ENCODE measurements at places on chromosomes 5 and 9. TPM values are rescaled to one million over a fixed set of nuclear protein-coding genes. Genes with fewer than 3 reads are reported as not detected.

DNA sequence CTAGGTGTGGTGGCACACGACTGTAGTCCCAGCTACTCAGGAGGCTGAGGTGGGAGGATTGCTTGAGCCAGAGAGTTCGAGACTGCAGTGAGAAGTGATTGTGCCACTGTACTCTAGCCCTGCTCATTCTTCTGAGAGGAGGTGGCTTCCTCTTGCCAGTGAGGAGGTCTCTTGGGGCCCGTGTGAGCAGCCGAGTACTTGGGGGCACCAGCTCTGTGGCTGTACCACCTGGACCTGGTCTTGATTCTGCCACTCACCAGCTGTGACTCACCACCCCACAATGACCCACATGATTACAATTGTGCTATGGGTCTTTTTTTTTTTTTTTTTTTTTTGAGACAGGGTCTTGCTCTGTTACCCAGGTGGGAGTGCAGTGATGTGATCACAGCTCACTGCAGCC is 18.0 kb upstream of the CRB2 start:
- DNase-seq = no peak
- no peak overlapping the region for H3K4me3 ChIP-seq
- no peaks in the 10 kb centered on the region for H3K36me3 ChIP-seq
- H3K27me3 ChIP-seq = no peaks in the 10 kb centered on the region

- H3K27ac ChIP-seq = no peak overlapping the region
- no peaks in the 10 kb centered on the region for H3K4me1 ChIP-seq
- no peak overlapping the region for H3K4me3 ChIP-seq
- H3K27me3 ChIP-seq = no peaks in the 10 kb centered on the region
These were observed 25.6 kb upstream of the VLDLR start for GRCh38 chr9:2595973-2596372.

DNA sequence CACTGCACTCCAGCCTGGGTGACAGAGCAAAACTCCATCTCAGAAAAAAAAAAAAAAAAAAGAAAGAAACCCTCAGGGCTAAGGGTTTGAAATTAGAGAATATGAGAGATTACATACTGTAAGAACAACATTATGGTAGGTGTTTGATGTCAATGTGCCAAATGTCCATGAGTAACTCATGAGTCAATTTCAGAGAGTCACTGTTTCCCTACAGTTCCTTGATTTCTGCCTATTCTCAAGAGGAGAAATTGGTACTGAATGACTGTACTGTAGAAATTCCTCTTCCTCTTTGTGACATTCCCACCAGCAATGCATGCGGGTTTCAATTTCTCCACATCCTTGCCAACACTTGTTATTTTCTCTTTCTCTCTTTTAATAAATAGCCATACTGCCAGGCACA is 35.2 kb downstream of the MARVELD2 start:
- no peak overlapping the region for H3K4me3 ChIP-seq
- H3K36me3 ChIP-seq = no peaks in the 10 kb centered on the region
- peaks cover 5% of the 10 kb centered on the region for H3K4me1 ChIP-seq
- no peak overlapping the region for H3K27ac ChIP-seq
- peak; percentile 85 for DNase-seq

- no peak overlapping the region for H3K4me3 ChIP-seq
- H3K36me3 ChIP-seq = no peaks in the 10 kb centered on the region
- DNase-seq = no peak
- peaks cover 61% of the 10 kb centered on the region for H3K4me1 ChIP-seq
These were observed 64.3 kb upstream of the SLC25A51 start for GRCh38 chr9:37968228-37968701.

DNA sequence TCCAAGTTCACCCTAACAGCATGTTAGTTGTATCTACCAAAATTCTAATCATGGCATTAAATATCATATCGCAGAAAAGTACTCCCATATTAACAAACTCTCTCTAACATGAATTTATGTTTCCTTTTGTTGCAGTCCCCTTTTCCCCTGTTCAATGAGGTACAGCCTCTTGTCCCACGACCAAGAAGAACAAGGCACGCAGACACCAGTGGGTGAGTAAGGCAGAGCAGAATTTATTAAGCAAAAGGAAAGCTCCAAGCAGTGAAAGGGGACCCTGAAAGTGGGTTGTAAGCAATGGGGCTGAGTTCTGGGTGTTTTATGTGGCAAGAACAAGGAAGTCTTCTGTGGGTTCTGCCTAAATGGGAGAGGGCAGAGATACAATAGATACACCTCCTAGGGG is 183.5 kb downstream of the LURAP1L start:
- DNase-seq = no peak
- H3K4me3 ChIP-seq = no peak overlapping the region
- H3K36me3 ChIP-seq = no peaks in the 10 kb centered on the region
- H3K27me3 ChIP-seq = no peaks in the 10 kb centered on the region

DNA sequence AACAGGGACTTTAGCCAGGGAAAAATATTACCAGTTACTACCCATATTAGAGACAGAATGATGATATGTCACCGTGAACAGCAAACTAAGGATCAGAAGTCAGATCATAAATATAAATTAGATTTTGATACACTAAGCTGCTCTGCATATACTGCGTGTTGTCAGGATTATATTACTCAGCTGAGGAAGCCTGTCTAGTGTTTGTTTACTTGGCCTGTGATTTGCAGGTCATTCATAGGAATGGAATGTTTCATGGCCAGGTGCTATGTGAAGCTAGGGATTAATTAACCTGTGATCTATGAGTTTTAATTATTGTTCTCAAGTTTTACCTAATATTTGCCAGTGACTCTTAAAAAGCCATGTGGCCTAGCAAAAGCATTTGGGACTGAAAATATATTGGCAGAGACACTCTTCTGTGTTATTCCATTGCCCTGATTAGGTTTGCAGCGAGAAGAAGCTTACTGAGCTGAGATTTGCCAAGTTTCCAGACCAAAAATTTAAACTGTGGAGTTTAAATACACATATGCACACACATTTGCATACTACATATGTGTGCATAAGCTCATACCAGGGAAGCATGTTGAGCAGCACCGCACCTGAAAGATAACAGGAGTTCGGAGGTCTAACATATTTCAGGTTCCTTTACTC is 496.3 kb upstream of the GRIA1 start:
- DNase-seq = no peak
- H3K27me3 ChIP-seq = no peaks in the 10 kb centered on the region
- H3K27ac ChIP-seq = no peak overlapping the region
- no peaks in the 10 kb centered on the region for H3K4me1 ChIP-seq
- H3K4me3 ChIP-seq = no peak overlapping the region

GRCh38 chr9:92714787-92715487 is 45.0 kb upstream of the IPPK start:
- no peak overlapping the region for H3K27ac ChIP-seq
- no peaks in the 10 kb centered on the region for H3K27me3 ChIP-seq
- no peak overlapping the region for H3K4me3 ChIP-seq
- H3K36me3 ChIP-seq = no peaks in the 10 kb centered on the region
- no peaks in the 10 kb centered on the region for H3K4me1 ChIP-seq
- DNase-seq = no peak

DNA sequence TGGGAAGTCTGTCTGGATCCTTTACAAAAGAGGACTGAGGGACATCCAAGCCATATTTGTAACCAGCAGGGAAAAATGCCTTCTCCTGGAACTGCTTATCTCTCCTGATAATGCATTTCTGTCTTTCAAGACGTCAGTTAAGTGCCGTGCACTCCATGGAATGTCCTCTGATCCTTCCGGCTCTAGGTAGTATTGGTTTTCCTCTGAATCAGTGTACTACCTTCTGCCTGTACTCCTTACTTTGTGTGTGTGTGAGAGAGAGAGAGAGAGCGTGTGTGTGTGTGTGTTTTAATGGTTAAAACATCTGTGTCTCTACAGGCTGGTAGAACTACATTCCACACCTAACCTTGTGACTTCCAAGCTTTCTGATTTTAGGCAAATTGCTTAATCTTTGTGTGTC is 89.9 kb downstream of the PIP5K1B start:
- H3K27me3 ChIP-seq = 0 out of 2 replicates have a peak, but pooled peaks cover 5% of the 10 kb centered on the region
- no peaks in the 10 kb centered on the region for H3K4me1 ChIP-seq
- no peaks in the 10 kb centered on the region for H3K36me3 ChIP-seq
- H3K4me3 ChIP-seq = no peak overlapping the region

- no peaks in the 10 kb centered on the region for H3K27me3 ChIP-seq
- no peaks in the 10 kb centered on the region for H3K4me1 ChIP-seq
- H3K4me3 ChIP-seq = no peak overlapping the region
- H3K27ac ChIP-seq = no peak overlapping the region
- no peak for DNase-seq
These were observed 21.0 kb downstream of the MACROH2A1 start for GRCh38 chr5:135377751-135378680.

DNA sequence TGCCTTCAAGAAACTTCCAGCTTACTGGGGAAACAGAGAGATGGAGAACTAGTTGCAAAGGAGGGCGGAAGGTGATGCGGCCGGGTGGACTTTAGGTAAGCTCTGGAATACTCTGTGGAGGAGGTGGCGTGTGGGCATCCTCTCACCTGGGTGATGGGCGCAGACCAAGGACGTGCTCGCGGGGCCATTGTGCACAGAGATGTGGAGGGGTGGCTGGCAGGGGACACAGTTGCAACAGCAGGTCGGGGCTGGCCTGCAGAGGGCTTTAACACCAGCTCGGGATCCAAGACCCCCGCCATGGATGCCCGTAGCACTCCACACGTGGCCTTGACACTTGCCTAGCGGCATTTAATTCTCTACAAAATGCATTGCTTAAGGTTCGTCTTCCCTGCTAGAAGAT is 26.6 kb downstream of the IER5L start:
- no peak overlapping the region for H3K27ac ChIP-seq
- no peaks in the 10 kb centered on the region for H3K27me3 ChIP-seq
- H3K36me3 ChIP-seq = no peaks in the 10 kb centered on the region
- H3K4me1 ChIP-seq = no peaks in the 10 kb centered on the region
- H3K4me3 ChIP-seq = no peak overlapping the region

GRCh38 chr5:10789726-10790125 is 28.7 kb upstream of the DAP start:
- H3K27ac ChIP-seq = no peak overlapping the region
- H3K36me3 ChIP-seq = no peaks in the 10 kb centered on the region
- H3K27me3 ChIP-seq = no peaks in the 10 kb centered on the region
- no peaks in the 10 kb centered on the region for H3K4me1 ChIP-seq
- no peak for DNase-seq

- no peaks in the 10 kb centered on the region for H3K36me3 ChIP-seq
- no peaks in the 10 kb centered on the region for H3K27me3 ChIP-seq
- no peak for DNase-seq
- no peak overlapping the region for H3K27ac ChIP-seq
- no peaks in the 10 kb centered on the region for H3K4me1 ChIP-seq
- no peak overlapping the region for H3K4me3 ChIP-seq
These were observed 506.6 kb upstream of the MPDZ start for GRCh38 chr9:13786131-13786530.

DNA sequence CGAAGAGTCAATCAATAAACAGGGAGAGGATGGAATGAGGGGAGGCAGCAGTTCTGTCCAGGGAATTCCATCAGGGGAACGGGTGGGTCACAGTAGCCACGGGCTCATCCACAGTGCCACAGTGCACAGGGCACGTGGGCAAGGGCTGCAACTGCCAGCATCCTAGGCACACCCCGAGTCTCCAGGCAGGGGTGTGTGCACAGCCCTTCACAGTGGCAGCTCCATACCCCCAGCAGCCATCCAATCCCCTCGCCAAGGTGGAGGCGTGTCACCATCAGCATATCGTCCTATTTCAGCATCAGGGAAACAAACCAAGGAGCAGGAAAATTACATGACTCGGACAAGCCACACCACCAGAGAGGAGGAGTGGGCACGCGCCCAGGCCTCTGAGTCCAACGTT is 133.6 kb downstream of the ADAMTS2 start:
- peaks cover 2% of the 10 kb centered on the region for H3K27me3 ChIP-seq
- no peak overlapping the region for H3K4me3 ChIP-seq
- H3K36me3 ChIP-seq = no peaks in the 10 kb centered on the region
- no peak for DNase-seq

DNA sequence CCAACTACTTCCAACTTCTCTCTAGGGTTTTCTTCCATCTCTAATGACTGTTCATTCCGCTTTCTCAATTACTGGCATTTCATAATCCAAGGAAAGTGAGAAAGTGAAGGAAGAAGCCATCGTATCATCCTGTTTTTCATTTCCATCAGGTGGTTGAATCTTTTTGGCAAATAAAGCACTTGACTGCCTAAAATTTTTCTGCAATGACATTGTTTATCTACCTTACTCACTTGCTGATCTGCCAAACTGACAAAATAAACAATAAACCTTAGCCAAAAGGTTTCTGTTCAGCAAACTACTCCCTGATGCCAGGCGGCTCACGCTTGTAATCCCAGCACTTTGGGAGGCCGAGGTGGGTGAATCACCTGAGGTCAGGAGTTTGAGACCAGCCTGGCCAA is 18.4 kb downstream of the FNBP1 start:
- no peaks in the 10 kb centered on the region for H3K27me3 ChIP-seq
- H3K4me3 ChIP-seq = no peak overlapping the region
- DNase-seq = peak; percentile 85
- peak overlapping the region; percentile 82 for H3K27ac ChIP-seq
- no peaks in the 10 kb centered on the region for H3K36me3 ChIP-seq

- no peaks in the 10 kb centered on the region for H3K36me3 ChIP-seq
- H3K4me3 ChIP-seq = no peak overlapping the region
- no peak overlapping the region for H3K27ac ChIP-seq
- DNase-seq = no peak
These were observed 76.0 kb downstream of the FCHO2 start for GRCh38 chr5:73031839-73032238.

DNA sequence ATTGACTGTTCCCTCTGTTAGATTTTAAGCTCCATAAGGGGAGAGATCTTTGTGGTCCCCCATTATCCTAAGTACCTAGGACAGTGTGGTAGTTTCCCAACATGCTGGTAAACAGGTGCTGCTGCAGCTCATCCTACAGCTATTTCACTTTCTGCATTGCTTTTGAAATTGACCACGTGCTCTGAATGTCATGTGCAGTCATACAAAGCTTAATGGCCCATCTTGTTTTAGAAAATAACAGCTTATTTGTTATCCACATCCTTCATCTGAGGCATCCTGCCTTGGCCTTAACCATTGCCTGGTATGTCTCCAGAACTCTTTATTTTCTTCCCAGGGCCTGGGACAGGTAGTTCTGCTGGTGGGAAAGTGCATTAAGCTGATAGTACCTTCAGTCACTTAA is 14.7 kb downstream of the PIK3R1 start:
- peaks cover 4% of the 10 kb centered on the region for H3K36me3 ChIP-seq
- no peak for DNase-seq
- H3K4me3 ChIP-seq = no peak overlapping the region

Gene IRX2
- total RNA-seq = 0.10 TPM

Gene RALGDS
- 25.8 TPM for total RNA-seq

Gene PIP5K1B
- total RNA-seq = not detected

Gene TMEM252
- not detected for total RNA-seq

Gene ANKRA2
- total RNA-seq = 6.7 TPM

Gene PCDHGA8
- 0.18 TPM for total RNA-seq

Gene INVS
- 8.2 TPM for total RNA-seq

Gene SPARC
- total RNA-seq = 228 TPM

Gene CSNK1G3
- 40.8 TPM for total RNA-seq

Gene LHX3
- 0.13 TPM for total RNA-seq

Gene FOXD4L6
- total RNA-seq = not detected

Gene SH3TC2
- total RNA-seq = 0.33 TPM

Gene CYLC2
- not detected for total RNA-seq

Gene CATSPER3
- total RNA-seq = 0.69 TPM

Gene PRELID2
- 15.4 TPM for total RNA-seq

All from Panc1 (cell line).